Esophagus muscularis mucosa (tissue), 4 donors: ENCODE measurements at places on chromosomes 4 and X. TPM values are rescaled to one million over a fixed set of nuclear protein-coding genes. Genes with fewer than 3 reads are reported as not detected.

GRCh38 chr4:3302173-3302785 is 9.5 kb downstream of the RGS12 start:
- no peak overlapping the region for H3K4me3 ChIP-seq
- H3K27me3 ChIP-seq: no peaks in the 10 kb centered on the region
- no peaks in the 10 kb centered on the region for H3K36me3 ChIP-seq
- no peak for DNase-seq
- H3K4me1 ChIP-seq: peaks cover 77% of the 10 kb centered on the region

GRCh38 chr4:63717384-63717783 is 691.9 kb downstream of the TECRL start:
- H3K4me1 ChIP-seq: no peaks in the 10 kb centered on the region
- H3K27ac ChIP-seq: no peak overlapping the region
- H3K36me3 ChIP-seq: no peaks in the 10 kb centered on the region
- no peaks in the 10 kb centered on the region for H3K27me3 ChIP-seq

GRCh38 chr4:16386711-16387320 is 160.5 kb upstream of the TAPT1 start:
- H3K27ac ChIP-seq: no peak overlapping the region
- no peaks in the 10 kb centered on the region for H3K36me3 ChIP-seq
- no peak overlapping the region for H3K4me3 ChIP-seq
- peaks cover 4% of the 10 kb centered on the region for H3K4me1 ChIP-seq

OCIAD2 gene
- 7.1 TPM for total RNA-seq

DNA sequence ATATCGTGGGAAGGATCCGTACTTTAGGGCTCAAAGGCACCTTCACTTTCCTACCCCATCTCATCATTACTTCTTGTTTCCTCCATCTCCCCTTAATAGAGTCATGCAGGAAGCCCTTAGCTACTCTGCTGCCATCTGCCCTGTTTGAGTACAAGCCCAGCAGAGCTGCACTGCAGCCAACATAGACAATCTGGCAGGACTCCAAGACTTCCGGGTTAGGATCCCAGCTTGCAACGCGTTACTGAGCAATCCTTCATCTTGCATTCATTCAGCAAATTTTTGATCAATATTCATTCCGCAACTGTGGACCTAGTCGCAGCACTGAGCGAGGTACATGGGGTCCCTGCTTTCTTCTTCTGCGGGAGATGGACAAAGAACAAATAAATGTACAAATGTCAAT is 344.9 kb downstream of the BCOR start:
- H3K4me3 ChIP-seq: no peak overlapping the region
- no peak for DNase-seq
- no peaks in the 10 kb centered on the region for H3K36me3 ChIP-seq

DNA sequence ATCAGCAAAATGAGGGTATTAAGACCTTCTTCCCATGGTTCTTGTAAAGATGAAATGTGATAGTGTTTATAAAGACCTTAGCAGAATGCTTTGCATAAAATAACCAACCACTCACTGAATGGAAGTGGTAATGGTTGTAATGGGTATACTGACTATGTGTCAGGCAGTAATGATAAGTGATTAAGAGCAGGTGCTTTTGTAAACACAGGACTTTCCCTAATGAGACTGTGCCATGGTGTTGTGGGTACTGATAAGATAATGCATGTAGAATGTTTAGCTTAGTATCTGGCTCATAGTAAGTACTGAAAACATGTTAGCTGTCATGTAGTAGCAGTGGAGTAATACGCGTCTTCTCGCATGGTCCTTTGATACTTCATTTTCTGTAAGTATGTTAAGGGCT is 6.9 kb downstream of the LSM6 start:
- no peak overlapping the region for H3K4me3 ChIP-seq
- no peak for DNase-seq
- no peak overlapping the region for H3K27ac ChIP-seq
- H3K27me3 ChIP-seq: no peaks in the 10 kb centered on the region

GPRASP1 gene
- 18.5 TPM for total RNA-seq

DNA sequence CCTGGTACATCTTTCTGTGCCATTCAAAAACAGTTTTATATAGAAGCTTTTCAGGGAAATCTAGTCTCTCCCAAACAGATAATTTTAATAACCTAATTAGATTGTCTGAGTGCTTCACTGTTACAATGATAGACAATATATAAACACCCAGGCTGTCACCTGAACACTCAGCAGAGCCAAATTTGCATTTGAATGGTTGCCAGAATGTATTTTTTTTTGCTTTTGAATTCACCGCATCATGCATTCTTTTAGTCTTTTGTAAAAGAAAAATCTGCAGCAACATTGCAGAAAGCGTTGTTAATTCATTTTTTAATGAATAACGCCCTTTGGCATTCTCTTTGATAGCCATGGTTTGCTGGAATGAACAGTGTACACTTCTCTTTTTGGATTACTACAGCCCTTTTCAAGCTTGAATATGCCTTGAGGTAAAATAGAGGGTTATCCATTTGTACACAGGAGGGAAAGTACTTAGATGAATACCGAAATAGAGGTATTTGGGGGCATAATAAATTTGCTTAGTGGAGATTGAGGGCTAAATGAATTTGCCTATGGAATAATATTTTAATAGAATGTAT is 175.0 kb upstream of the EPHA5 start:
- no peaks in the 10 kb centered on the region for H3K36me3 ChIP-seq
- no peak overlapping the region for H3K4me3 ChIP-seq
- no peaks in the 10 kb centered on the region for H3K27me3 ChIP-seq
- no peak overlapping the region for H3K27ac ChIP-seq
- no peaks in the 10 kb centered on the region for H3K4me1 ChIP-seq
- no peak for DNase-seq

HTN1 gene
- not detected for total RNA-seq

SERTM2 gene
- total RNA-seq: not detected

DNA sequence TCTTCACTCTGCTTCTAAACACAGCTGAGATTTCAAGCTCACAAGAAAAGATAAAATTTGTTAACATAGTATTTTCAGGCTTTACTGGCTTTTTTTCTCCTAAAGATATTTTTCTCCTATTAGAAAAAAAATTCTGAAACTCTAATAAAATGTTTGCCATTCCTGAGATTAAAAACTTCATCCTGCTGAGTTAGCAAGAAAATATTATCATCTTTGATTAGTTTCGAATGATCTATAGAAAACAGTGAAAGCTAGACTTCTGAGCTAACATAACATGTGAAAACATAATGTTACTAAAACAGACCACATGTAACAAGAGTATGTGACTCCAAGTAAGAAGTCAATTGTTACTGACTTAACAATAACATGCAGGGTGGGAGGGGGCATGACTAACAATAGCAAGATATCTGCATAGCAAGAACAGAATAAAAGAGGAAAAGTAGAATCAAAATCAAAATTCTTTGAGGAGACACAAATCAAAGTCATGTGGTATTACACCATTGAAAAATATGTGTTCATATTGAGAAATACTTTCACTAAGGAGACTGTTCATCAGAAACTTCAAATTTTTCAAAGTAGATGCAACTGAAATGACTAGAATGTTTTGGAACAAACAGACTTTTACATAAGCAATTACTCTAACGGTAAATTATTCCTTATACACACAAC is 14.5 kb downstream of the TBCK start:
- peaks cover 10% of the 10 kb centered on the region for H3K36me3 ChIP-seq
- H3K4me1 ChIP-seq: no peaks in the 10 kb centered on the region
- no peak overlapping the region for H3K27ac ChIP-seq

GRCh38 chrX:97168646-97169045 is 284.9 kb downstream of the RPA4 start:
- no peaks in the 10 kb centered on the region for H3K36me3 ChIP-seq
- no peak for DNase-seq
- H3K27ac ChIP-seq: no peak overlapping the region

GRCh38 chr4:148044089-148044911 is 312.4 kb downstream of the ARHGAP10 start:
- H3K4me1 ChIP-seq: peaks cover 11% of the 10 kb centered on the region
- no peaks in the 10 kb centered on the region for H3K27me3 ChIP-seq
- H3K36me3 ChIP-seq: peaks cover 7% of the 10 kb centered on the region

DNA sequence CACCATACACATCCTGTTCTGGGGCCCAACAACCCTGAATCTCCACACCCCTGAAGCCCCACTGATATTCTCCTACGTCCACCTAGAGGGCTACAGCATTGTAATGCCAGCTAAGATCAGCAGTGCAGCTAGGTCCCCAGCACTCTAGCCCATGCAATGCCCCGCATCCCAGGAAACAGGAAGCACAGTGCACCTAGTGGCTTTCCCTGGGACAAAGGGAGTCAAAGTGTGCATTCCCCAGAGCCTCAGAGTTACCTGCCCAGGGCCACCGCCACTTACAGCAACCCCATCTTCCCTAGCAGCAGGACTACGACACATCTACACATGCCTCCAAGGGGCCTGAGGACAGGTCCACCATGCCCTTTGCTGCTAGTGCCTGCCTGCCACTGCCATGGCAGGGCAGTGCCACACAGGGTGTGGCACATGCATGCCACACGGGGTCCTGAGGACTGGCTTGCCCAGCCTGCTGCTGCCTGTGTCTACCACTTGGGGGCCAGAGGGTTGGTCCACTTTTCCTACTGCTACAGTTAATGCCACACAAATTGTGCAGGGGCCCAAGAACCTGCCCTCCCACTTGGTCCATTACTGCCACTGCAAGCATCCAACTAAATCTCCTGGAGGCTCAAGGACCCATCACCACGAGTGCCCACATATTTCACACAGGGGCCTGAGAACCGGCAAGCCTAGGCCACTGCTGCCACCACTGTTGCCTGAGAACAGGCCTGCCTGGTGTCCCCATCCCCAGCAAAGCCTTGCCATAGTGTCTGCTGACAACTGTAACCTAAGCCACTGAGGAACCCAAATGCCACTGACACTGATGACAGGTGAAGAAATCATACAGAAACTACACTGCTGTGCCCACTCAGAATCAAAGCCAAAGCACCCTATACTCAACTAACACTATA is 23.7 kb downstream of the TLR6 start:
- DNase-seq: no peak
- H3K36me3 ChIP-seq: no peaks in the 10 kb centered on the region
- H3K4me1 ChIP-seq: no peaks in the 10 kb centered on the region
